GM13976 (cell line): ENCODE measurements at places on chromosomes 12 and 14.

DNA sequence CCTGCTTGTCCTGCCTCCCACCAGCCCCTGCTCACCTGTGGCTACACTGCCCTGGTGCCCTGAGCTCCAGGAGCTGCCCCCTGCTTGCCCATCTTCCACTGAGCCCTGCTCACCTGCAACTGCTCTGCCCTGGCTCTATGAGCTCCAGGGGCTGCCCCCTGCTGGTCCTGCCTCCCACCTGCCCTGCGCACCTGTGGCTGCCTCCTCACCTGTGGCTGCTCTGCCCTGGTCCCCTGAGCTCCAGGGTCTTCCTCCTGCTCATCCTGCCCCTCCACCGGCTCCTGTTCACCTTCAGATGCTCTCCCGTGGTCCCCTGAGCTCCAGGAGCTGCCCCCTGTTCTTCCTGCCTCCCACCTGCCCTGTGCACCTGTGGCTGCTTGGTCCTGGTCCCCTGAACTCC is 247.6 kb downstream of the TMEM121 start:
- no peak for DNase-seq

- no peak for DNase-seq
Observed at GRCh38 chr12:6603095-6603567, 4.0 kb downstream of the CHD4 start.

GRCh38 chr14:90596733-90597132 is 199.9 kb downstream of the CALM1 start:
- no peak for DNase-seq

DNA sequence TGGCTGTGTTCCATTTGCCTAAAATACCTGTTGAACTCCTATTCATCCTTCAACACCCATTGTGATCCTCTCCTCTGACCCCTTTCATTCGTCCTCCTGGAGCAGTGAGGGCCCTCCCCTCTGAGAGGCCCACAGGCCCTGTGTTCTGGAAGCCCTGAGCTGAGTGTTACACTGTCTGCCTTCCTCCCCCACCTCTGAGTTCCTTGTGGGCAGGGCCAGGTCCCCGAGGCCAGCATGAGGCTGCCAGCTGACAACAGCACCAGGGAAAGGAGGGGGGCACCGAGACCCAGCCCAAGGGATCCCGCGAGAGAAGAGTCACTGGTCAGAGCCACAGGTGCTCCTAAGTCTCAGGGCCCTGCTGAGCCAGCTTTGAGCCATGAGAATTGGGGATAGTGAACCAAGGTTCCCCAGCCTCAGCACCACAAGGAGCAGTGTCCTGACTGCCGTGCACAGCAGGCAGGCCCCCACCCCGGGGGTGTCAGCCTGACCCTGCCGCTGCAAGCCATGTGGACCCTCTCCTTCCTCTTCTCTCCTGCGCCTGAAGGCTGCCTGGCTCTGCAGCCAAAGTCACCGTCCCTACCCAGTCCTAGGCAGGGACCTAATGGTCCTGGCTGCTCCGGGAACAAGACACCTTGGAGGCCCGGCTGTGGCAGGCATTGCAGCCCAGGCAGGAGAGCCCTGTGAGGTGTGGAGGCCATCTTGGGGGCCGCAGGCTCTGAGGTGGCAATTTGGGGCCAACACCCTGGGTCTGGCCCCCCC is 52.5 kb downstream of the BEGAIN start:
- DNase-seq = no peak

DNA sequence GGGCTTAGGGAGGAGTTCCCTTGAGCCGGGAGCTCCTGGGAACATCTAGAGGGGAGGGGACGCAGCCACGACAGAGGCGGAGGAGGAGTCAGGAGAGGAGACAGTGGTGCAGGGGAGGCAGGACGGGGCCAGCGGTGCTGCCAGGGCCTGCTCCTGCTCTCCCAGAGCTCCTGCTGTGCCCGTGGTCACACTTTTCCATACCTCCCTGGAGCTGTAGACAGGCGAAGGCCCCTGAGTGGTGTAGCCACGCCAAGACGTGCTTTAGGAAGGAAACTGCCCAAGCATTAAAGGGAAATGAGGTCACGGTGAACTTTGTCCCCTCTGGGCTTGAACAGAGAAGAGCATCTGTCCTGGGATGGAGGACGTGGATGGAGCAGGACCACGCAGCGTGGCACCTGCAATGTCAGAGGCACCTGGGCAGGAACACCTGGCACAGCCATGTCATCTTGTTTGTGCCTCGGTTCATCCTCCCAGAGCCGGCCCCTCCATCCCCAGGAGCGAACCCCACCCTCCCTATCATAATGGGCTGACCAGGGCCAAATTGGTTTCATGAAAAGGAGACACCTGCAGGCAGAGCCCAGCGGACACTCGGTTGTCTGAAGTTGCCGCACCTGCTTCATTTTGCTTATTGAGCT is 239.5 kb upstream of the SFSWAP start:
- DNase-seq = no peak

DNA sequence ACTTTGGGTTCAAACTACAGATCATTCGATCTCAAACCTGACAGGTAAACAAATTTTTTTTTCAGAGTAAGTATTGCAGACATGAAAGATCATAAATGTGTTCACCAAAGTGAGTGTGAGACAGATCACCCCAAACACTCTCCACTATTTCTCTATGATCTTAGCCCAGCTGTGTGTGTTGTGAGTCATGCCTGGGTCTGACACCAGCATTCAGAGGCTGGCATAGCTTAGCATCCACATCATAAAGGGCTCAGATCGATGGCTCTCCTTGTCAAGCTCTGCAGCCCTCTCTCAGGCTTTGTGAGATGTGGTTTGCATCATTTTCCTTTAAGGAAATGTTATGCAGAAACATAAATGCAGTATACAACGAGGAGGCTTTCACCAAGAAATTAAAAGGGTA is 164.9 kb downstream of the ETV6 start:
- no peak for DNase-seq

- no peak for DNase-seq
Observed at GRCh38 chr12:123148655-123149054, 2.2 kb downstream of the PITPNM2 start.

DNA sequence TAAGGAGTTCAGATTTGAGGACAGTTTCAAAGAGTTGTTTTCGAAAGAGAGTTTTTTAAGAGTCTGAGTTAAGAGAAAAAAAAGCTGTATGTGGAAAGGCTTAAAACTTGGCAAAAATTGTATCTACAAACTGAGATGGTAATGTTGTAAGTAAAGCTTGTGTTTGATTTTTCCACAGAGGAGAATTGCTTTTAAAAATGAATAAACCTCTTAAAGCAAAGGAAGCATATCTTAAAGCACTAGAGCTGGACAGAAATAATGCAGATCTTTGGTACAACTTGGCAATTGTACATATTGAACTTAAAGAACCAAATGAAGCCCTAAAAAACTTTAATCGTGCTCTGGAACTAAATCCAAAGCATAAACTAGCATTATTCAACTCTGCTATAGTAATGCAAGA is 50.3 kb downstream of the TMTC3 start:
- no peak for DNase-seq

DNA sequence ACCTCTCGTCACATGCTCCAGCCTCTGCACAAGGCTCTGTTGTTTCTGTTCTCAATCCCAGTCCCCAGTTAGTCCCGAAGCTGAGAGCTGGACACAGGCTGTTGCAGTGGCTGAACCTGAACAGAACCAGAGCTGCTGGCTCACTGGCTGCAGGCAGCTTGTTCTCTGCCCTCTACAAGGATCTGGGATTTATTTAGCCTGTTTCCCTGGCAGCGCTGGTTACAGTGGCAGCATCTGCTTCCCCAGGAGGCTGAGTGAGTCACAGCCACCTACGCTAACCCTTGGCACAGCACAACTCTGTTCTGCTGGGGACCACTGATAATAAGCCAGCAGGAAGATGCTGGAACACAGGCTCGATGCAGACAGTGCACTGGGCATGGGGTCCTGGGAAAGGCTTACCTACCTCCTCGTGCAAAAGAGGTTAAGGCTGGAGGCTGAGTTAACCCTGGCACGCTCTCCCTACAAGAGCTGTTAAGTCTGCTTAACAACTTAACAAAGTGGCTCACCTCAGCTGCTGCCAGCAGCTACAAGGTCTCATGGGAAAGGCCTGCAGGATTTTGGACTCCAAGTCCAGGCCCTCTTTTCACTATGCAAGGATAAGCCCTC is 299.6 kb downstream of the PCNX1 start:
- DNase-seq = no peak

DNA sequence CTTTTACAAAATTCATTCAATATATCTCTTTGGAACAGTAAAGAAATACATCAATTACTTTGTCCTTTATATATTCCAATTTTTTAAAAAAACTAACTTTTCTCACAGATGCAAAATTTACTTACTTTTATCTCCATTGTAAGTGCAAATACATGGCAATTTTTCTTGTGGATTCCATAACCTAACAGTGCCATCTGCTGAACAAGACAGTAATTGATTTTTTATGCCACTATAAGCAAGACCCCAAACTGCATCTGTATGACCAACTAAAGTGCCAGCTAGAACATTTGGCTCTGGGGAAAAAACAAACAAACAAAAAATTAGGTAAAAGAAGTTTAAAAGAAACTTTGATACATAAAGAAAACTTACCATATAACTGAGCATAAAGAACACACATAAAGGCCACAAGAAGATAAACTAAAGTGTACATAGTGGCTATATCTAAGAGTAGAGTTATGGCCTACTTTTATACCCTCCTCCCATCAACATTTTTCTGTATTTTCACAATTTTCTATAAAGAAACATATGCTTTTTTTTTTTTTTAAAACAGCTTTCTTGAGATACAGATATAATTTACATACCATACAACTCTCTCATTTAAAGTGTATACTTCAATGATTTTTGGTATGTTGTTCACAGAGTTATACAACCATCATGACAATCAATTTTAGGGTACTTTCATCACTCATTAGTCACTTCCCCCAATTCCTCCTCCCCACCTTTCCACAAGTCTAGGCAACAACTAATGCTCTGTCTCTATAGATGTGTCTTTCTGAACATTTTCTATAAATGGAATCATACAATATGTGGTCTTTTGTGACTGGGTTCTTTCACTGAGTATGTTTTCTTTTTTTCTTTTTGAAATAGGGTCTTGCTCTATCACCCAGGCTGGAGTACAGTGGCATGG is 32.6 kb downstream of the COCH start:
- DNase-seq = no peak

DNA sequence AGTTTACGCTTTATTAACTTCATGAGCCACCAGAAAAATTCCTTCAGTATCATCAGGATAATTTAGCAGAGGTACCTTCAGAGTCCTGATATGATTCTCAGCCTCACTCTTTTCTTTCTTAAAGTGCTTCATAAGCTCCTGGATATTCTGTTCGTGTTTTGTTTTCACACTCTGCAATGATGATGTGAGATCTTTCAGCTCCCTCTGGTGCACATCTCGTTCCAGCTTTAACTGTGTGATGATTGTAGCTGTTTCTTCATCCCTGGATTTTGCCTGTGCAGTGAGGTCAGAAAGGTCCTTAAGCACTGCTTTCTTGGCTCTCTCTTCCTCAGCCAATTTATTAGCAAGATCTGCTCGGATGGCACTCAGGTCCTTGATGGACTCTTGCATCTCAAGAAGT is 156.7 kb downstream of the CEP128 start:
- DNase-seq = no peak
